ENCODE measurements at places on chromosomes 2 and 18.

DNA sequence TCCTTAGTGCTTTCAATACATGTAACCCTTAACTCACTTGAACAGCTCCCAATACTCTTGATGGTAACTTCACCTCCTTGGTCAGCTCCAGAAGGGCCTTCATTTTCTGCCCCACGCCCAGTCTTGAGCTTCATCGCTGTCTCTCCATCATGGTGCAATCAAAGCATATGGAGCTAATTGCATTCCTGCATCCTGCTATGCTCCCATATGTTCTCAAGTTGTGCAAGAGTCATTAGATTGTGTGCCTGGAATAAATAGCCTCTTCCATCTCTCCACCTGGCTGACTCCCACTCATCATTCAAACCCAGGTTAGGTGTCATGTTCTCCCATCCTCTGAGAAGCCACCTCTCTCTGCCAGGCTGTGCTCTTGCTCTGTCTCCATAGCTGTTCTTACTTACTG, 364.5 kb upstream of the RGPD4 start:
- DNase-seq: no peak

DNA sequence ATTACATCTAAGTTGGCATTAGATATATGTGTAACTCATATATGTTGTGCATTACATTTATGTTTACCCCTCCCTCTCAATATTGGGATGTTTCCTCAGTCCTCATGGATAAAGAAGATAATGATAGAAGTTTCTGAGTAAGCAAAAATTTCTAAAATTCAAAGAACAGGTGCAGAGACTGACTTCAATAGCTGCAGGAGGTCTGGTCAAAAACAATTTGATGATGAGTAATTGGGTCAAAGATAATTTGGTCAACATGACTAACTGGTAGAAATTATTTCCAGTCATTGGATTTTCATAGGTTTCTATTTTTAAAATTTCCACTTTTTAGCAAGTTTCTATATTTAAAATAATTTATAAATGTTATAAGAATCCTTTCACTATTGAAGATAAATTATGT, 1130.9 kb upstream of the SLC39A10 start:
- DNase-seq: no peak

- no peak for DNase-seq
Measured at GRCh38 chr18:55603775-55604174, 15.8 kb upstream of the TCF4 start.

DNA sequence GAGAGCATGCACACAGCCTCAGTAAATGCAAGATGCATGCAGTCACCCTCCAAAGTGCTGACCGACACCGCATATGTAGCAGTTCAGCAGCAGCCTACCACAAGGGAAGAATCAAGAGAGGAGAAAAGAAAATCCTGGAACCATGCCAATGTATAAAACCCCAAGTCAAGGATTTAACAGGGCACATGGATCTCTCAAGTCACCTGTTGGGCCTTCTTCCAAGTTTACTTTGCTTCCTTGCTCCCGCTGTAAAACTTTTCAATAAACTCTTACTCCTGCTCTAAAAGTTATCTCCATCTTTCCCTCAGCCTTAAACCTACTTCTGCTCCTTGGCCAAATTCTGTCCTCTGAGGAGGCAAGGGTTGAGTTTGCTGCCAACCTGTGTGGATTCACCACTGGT, 147.8 kb upstream of the MAP2 start:
- DNase-seq: no peak

DNA sequence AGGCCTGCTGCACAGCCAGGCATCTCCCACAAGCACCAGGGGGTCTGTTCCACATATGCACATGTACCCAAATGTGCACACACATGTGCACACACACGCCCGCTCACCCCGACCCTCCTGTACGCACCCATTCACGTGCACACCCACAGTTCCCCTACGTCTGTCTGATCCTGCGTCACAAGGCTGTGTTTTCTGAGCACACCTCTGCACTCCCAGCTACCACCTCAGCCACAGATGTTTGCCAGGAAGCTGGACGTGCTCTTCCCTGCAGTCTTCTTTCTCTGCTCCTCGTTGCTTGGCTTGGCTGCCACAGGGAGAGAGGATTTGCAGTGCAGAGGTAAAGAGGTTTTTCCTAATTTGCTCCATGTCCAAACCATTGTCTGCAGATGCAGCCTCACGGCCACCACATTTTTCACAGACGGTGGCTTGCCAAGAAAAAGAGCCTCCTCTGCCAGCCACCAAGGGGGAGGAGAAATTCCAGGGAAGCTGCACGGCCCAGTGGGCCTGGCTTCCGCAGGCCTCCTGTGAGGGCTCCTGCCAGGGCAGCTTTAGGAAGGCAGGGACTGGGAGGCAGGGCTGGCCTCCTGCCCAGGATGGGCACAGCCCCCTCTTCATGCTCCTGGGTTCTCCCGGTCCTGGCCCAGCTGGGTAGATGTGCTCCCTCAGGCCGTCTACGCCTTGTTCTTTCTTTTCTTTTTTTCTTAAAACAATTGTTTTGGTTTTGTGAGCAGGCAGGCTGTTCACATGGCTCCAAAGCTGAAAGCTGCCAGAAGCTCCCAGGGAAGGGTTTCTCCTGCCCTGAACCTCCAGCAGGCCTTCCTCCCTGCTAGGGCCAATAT, 29.3 kb upstream of the HS6ST1 start:
- DNase-seq: no peak

DNA sequence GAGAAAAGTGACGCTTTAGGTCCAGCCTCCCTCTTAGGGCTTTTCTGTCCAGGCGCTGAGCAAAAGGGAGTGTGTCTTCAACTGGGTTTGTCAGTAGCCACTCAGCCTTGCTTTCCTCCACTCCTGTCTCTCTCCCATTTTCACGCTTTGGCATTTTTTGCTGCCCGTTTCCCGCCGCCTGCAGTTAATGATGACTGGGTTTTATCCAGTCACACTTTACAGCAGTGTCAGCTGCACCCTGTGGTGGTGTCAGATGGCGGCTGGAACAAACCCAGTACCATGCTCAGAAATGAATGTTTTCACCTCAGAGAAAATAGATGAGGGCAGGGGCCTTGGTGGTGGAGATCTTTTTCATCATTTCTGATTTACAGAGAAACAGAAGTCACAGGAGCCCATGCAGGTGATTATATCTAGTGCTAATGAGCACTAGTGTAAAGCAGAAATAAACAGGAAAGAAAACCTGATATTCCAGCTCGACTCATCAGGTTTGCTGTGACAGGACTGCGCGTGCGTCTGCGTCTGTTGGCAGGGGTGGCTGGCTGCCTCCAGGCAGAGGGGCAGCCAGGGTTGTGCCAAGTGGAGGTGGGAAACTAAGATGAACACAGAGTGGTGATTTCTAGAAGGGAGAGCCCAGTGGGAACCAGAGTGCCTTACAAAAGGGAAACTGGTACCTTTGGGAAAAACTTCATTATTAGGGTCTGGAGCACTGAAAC, 139.9 kb downstream of the TANC1 start:
- DNase-seq: no peak

GRCh38 chr2:202642567-202642966, 7.8 kb downstream of the FAM117B start:
- DNase-seq: no peak

GRCh38 chr2:240569998-240570530, 1.8 kb downstream of the RNPEPL1 start:
- no peak for DNase-seq

DNA sequence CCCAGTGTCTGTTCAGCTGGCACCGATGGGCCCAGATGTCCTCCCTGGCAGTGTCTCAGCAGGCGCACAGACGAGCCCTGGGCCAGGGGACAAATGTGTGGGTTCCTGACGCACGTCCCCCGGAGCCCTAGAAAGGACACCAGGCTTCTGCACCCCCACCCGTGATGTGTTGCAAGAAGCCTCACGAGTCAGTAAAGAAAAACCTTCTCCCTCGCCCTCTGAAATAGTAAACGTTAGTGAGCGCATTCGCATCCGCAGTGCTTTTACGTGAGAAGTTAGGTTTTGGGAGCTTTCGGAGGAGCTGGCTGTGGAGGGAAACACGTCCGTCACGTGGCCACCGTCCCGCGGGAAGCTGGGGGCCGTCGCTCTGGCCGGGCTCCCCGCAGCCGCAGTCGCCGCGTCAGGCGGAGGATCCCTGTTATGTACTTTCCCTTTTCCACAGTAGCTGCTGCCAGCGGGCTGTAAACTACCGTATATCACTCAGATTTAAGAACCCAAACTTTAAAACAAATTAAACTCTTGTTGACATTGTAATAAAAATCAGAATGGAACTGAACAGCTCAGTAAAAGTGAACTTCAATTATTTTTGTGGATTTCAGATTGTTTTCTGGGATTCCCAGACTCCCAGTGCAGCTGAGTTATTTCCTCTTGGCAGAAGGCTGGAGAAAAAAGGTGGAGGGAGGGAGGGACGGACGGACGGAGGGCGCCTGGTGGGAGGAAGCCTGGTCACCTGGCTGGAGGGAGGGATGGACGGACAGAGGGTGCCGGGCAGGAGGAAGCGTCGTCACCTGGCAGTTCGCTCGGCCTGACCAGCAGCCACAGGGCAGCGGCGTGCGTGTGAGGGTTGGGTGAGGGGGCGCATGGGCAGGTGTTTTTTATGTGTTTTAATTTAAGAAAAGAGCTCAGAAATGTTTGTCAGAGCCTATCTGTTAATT, 112.1 kb downstream of the NFATC1 start:
- no peak for DNase-seq

GRCh38 chr2:28150236-28150915, 242.3 kb upstream of the FOSL2 start:
- no peak for DNase-seq

GRCh38 chr2:43593254-43593653, 2.6 kb downstream of the THADA start:
- DNase-seq: no peak

DNA sequence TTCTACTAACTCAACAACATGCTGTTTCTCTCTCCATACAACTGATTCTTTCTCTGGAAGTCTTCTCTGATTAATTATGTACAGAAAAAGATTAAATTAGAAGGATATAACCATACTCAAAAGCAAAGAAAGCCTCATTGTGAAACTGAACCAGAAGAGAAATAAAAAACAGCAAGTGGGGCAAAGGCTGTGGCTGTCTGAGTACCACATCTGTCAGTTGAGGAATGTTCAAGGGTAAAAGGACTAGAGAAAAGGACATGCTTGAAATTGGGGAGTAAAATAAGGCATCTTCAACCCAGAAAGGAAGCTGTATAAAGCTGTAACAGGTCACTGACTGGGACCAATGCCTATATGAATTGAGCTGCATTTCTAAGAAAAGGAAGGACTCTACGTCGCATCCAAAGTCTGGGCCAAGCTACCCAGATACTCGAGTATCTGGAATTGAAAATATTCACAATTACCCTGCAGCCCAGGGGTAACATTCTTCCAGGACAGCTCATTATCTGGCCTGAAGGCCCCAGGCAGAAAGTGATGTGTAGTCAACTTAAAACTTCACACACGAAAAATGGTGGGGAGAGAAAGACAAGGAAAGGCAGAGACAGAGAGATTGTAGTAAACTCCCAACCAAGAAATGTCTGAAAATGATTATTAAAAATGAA, 356.0 kb upstream of the GALNT5 start:
- DNase-seq: no peak

GRCh38 chr18:51453594-51453993, 256.1 kb upstream of the MEX3C start:
- DNase-seq: no peak

DNA sequence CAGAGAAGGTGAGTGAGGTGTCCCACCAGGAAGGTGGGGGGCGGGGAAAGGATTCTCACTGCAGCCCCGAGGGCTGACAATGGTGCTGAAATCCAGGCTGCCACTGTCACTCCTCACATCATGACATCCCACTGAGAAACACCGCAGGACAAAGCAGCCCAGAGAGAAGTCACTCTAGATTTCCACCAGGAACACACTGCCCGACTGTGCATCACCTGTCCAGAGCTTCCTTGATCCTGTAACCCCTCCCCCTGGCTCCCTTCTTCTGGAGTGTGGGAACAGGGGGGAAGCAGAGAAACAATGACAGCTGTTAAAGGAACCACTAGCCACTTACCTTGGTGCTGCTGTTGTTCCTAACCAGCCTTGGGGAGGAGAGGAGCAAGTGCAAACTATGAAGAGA, 69.9 kb downstream of the MRO start:
- no peak for DNase-seq

DNA sequence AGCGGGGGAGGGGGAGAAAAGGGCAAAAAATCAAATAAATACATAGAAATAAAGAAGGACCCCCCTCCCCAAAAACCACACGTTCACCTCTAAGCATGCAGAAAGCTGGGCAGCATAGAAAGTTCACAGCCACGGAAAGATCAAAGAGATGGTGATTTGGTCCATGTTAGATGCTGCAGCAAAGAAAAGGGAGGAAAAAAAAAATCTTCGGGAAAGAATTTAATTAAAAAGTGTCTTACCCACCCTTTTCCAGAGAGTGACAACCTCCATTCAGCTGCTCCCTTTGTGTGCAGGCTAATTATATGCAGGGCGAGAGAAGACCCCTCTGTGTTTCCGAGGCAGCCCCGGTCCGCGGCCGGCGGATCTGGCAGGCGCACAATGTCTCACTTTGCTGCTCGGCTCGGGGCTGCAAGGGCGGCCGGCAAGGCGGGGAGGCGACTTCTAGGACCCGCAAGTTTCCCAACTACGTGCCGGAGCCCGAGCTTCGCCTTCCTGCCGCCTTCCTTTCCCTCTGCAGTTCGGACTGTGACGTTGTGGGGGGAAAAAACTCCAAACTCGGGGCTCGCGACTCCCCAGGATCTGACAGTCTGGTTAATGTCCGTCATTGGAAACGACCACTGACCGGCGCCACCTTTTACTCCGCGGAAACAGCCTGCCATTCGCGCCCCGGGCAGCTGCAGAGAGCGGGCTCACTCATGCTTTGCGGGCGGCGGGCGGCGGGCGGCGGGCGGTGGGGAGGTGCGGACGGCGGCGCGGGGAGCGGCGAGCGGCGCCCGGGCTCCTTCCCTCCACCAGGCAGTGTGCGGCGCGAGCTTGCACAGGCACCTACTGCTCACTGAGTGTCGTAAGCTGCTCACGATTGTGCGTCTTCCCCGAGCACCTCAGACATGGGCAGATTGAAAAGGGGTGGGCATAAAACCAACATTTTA, at the start of gene LRRTM1:
Gene LRRTM1, minus strand, starts transcription at position 844 of the 929 bp plus-strand sequence. CDS start 933 bp downstream, outside the sequence.
- DNase-seq: no peak

DNA sequence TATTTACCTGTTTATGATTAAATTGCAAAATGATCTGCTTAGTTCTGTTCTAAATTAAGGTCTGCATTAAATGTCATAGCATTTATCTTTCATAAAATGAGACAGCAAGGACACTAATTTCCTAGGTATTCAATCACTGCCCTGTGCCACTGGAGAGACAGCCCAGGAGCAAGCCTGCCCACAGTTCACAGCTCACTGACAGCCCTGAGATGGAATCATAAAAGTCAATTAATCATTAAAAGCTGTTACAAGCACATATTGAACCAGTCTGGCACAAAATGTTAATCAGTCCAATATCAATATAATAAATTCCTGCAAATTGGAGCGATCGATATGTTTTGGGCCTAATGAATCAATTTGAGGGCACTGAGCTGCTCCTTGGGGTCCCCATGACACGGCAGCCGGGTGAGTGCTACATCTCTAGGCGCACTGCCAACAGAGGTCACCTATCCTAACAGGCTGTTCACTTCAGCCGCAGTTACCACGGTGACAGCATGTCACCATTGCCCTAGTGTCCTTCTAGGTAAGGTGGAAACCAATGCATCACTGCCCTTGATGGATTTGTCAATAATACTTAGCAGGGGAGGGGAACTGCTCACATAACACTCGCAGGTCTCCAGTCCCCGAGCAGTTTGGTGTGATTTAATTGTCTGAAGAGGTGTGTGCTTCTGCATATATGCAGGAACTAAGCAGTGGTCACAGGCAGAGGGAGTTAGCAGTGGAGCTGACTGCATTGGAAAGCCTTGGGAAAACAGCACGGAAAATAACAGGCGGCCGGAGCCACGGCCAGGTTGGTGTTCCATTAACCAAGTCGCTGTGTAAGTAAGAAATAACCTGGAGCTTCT, 47.3 kb downstream of the POU3F3 start:
- peak; percentile 90 for DNase-seq

- no peak for DNase-seq
Measured at GRCh38 chr18:32582455-32582854, 111.8 kb upstream of the GAREM1 start.
